ENCODE measurements at places on chromosomes 16 and 17.

DNA sequence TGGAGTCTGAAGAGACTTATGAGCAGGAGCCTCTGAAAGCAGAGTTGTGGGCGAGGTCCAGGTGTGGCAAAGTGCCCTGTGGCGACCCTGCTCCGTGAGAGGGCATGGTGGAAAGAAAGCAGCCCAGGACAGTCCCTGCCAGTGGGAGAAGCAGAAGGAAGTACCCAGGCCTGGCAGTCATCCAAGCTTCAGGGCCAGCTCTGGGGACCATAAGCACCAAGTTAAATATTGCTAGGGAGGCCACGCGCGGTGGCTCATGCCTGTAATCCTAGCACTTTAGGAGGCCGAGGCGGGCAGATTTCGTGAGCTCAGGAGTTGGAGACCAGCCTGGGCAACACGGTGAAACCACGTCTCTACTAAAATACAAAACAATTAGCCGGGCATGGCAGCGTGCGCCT is 4.9 kb upstream of the ASGR1 start:
- no peak for DNase-seq

GRCh38 chr16:62035115-62036092 is 834 bp downstream of the CDH8 start:
- no peak for DNase-seq

DNA sequence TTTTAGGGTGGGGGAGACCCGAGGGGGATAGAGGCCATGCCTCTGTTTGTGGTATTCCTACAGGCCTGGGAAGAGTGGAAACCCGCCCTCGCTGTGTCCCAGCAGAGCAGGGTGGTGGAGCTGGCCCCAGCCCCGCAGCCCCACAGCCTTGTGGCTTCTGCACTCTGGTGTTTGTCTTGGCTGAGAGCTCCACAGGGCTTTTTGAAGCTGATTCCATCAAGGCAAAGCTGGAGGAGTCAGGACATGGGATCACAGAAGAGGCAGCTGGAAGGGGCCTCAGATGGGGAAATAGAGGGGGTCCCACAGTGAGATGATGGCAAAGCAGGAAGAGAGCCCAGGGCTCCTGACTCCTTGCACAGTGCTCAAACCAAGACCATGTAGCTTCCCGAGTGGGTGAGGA is 5.0 kb upstream of the WFIKKN2 start:
- DNase-seq, result no peak

GRCh38 chr17:80990921-80991644 is 558 bp upstream of the CHMP6 start:
- DNase-seq, result no peak

DNA sequence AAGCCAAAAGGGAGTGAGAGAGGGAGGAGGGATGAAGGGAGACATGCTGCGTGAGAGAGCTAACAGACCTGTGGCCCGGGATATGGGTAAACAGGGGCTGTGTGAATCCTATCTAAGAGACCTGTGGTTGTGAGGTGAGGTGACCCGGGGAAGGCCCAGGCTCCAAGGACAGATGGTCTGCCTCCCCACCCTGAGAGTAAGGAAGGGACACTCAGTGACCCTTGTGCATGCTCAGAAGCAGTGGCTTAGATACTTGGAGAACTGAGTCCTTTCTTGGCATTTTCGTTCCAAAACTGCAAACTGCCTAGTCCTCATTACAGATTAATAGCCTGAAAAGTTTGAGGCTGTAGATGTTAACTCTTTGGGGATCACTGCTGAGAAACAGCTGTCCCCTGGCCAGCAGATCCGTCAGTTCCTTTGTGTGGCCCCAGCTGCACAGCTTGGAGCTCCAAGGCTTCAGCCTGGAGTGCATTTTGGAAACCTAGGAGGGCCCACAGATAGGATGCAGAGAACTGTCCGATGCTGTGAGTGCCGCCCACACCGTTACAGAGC is 121.6 kb downstream of the SMG6 start:
- no peak for DNase-seq

GRCh38 chr16:4602331-4602730 is 12.4 kb downstream of the UBALD1 start:
- no peak for DNase-seq

DNA sequence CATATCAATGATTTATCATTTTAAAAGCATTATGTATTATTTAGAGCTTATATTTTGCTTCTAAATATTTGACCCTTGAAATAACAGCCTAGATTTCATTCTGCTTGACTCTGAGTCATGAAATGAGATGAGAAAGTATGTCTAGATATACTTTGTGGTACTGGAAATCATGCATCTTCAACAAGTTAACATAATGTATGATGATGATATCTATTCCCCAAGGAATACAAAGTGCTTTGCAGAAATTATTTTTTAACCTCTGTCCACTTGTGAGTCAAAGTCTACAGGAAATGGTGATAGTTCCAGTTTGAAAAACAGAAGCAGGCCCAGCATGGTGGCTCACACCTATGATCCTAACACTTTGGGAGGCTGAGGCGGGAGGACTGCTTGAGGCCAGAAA is 36.1 kb downstream of the GOSR1 start:
- no peak for DNase-seq

DNA sequence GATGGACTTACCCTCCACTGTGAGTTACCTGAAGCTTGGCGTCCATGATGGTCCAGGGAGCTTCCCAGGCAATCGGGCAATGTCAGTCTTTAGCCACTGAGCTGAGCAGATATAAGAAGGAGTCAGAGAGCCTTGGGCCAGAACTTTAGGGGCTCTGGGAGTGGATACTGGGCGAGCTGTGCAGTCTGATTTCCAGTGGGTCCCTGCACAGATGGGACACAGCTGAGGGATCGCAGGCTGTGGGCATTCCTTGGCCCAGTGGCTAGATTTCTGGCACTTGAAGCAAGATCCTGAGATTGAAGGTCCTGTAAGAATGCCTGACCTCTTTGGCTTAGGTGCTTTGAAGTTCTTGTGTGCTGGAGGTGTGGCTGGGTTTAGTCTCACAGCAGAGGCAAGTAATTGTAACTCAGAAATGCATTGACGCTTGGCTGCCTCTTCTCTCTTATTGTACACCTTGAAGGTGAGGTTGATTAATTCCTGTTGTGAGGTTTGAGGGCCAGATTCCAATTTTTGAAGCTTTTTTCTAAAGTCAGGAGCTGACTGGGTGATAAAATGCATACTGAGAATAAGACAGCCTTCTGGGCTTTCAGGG is 2283.8 kb downstream of the TP53TG3F start:
- no peak for DNase-seq

- DNase-seq, result no peak
Observed at GRCh38 chr17:78406920-78407319, 28.5 kb downstream of the PGS1 start.

- no peak for DNase-seq
Observed at GRCh38 chr17:61248399-61248798, 151.2 kb upstream of the TBX2 start.

GRCh38 chr17:29141514-29141876 is 38.7 kb downstream of the MYO18A start:
- DNase-seq, result peak; percentile 11

DNA sequence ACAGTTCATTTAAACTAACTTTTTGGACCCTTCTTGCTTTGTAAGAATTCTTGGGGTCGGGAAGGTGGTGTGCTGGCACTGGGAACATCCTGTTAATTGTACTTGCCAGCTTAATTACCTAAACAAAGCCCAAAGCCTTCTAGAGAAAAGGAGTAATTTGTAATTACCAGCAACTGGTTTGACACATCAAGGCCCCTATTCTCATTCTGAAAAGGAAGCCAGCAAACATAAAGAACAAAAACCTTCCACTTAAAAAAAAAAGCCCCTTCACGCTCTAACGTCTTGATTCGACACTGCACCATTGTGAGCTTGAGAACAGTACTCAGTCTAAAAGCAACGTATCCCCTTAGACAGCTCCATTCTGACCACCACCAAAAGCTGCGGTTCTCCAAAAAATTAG is 74.7 kb upstream of the RPH3AL start:
- DNase-seq, result no peak

GRCh38 chr16:84520725-84521496 is 16.5 kb upstream of the MEAK7 start:
- DNase-seq, result no peak

GRCh38 chr16:675884-676564 is 553 bp downstream of the RHBDL1 start:
- DNase-seq, result no peak

DNA sequence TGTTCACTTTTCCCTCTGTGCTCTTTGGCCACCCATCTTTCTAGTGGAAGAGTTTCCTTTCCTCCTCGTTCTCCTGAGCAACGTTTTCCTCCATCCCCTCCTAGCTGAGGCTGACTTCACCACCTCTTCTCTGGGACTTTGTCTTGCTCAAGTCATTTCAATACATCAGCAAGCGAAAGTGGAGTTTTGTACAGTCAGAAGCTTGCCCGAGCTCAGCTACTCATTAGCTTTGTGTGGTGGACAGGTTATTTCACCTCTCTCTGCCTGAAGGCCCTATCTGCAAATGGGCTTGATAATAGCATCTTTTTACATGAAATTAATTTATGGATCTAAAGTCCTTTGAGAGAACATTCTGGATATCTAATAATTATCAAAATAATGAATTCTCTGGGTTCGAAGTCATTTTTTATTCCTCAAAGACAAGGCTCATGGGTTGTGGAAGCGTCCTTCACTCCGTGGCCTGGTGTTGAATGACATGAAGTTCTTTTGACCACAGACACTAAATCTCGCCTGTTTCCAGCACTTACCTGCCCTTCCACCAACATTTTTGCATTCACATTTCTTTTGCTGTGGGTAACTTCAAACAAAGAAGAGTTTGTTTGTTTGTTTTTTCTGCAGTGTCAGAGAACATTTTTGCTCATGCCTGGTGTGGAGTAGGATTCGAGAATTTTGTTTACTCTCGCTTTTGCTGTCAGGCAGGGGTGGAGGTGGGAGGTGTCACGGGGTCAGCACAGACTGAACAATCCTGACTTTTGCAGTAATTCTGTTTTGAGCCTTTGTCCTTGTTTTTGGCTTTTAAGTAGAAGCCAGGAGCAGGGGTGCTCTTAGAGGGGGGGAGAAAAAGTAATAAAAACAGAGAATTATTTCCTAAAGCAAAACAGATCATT is 155.0 kb upstream of the CACNG5 start:
- no peak for DNase-seq

DNA sequence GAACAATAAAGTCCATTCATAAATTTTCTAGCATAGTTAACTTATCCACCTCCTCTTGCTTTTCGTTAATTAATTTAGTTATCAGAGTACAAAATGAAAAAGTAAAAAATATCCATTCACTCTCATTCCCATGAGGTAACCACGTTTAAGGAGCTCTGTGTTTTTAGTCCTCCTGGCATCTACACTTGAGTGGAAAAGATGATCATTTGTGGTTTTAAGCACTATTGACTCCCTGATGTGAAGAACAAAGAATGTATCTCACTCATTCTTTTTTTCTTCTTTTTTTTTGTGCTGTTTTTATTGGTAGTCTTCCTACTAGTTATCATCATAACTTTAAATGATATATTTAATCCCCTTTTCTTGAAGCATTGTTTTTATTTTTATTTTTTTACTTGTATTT is 26.1 kb downstream of the QPRT start:
- DNase-seq, result no peak

DNA sequence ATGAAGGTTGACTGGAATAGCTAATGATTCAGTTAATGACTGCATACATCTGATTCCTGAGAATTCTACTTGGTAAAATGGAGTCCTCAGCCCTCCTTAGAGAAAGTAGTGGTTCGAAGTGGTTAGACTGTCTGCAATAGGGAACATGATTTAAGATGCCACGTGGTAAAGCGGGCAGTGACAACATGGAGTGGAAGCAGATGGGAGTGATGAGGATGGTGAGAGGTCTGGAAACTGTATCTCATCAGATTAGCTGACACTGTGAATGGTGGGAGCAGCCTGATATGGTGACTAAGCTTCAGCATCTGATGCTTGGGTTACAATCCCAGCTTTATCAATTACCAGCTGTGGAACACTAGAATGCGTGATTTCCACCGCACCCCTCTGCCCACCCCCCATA is 8.4 kb downstream of the CDH11 start:
- no peak for DNase-seq

- DNase-seq, result peak; percentile 61
Observed at GRCh38 chr17:80264205-80265075, 3.8 kb downstream of the RNF213 start.

DNA sequence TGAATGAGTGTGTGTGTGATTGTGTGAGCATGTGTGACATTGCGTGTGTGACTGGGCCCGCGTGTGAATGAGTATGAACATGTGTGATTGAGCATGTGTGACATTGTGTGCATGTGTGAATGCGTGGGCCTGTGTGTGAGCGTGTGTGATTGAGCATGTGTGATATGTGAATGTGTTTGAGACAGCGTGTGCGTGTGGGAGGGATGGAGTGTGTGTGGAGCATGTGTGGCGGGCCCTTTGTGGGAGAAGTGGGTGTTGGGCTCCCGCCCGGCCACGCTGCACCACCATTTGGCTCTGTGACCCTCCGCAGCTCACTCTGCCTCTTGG is 22.7 kb upstream of the GSE1 start:
- DNase-seq, result no peak

GRCh38 chr16:73287859-73288405 is 240.0 kb upstream of the ZFHX3 start:
- no peak for DNase-seq

DNA sequence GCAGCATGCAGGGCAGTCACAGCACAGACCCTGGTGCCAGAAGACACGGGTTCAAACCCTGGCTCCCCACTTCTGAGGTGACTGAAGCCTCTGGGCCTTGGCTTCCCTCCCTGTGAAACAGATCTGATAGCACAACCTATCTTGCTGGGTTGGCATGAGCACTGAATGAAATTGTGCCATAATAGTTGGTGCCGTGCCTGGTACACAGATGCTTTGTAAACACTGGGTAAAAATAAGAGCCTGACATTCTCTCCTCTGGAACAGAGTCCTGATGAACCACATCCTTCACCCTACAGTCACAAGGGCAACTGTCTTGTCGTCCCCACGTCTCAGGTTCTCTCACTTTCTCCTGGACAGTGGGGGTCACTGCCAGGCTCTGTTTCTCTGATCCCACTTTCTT is 35.7 kb downstream of the NOS2 start:
- no peak for DNase-seq

GRCh38 chr16:3305109-3306068 is at the start of the genes TIGD7 and ZNF75A:
TSS of gene TIGD7 (minus strand) at chr16:3305430. CDS start at chr16:3300614, 4,816 bp downstream.
TSS of gene ZNF75A (plus strand) at chr16:3305497. CDS start at chr16:3308429, 2,932 bp downstream.
- DNase-seq, result peak; percentile 88

DNA sequence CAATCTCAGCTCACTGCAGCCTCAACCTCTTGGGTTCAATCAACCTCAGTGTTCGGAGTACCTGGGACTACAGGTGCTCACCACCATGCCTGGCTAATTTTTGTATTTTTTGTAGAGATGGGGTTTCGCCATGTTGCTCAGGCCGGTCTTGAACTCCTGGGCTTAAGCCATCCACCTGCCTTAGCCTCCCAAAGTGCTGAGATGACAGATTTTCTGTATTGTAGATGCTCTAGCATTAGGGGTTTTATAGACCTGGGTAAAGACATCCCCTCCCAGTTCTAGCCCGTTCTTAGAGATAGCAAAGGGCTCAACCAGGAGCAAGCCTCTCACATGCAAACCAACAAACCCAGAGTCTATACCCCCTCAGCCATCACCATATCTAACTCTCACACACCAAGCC is 57.3 kb downstream of the XYLT1 start:
- DNase-seq, result no peak

GRCh38 chr16:50254072-50254471 is 12.3 kb upstream of the ADCY7 start:
- no peak for DNase-seq

- DNase-seq, result no peak
Observed at GRCh38 chr17:14510136-14510535, 209.3 kb downstream of the HS3ST3B1 start.
